KBM-7 (cell line): ENCODE measurements at places on chromosomes 1 and 21.

DNA sequence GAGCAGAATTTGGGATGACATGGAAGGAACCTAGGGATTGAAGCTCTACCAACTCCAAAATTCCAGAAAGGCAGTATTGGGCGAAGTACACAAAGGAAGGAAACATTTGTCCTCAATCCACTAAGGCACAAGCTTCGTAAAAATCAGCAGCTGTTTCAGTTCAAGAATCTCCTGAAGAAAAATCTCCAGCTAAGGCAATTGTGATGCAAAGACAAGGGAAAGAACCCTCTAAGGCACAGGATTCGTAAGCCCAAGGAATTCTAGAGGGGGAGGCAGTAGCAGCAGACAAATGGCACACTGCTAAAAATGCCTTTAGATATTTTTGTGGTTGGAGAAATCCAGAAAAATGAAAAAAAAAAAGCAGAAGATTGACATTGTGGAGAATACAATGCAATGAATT lies 64.5 kb upstream of the PLPPR5 start:
- DNase-seq = no peak

DNA sequence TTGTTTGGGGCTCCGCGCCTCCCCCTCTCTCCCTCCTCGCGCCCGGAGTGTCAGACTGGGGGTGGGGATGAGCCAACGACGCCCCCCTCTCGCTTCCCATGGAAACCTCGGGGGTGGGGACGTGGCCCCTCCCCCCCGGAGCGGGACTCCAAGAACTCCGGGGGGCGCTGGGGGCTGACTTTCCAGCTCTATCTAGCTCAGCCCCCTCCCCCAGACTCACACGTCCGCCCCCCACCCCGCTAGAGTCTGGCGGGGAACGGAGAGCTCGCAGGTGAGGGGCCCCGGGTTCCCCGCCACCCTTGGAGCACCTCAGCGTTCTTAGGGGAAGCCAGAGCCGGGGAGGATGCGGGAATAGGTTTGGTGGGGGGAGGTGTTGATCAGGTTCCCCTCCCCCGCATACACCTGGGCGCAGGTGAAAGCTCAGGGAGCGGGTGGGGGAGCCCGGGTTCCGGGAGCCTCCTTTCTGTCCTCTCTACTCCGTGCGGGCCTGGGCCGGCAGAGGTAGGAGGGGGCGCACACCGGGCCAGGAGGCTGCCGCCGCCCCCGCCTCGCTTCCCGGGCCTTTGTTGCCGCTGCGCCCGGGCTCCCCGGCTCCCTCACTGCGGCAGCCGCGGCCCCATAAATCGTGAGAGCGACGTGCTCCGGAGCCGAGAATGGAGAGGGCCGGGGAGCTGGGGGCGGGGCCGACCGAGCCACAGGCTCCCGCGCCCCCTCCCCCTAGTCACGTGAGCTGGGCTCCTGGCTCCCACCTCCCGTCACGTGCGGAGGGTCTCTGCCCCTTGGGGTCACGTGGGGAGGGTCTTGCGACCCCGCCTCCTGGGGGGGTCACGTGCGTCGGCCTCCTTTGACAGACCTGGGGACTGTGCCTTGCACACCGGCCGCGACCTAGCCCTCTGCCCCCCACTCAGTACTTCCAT lies 1.9 kb downstream of the EFNA3 start:
- peak; percentile 56 for DNase-seq

- DNase-seq = peak; percentile 11
Observed at GRCh38 chr1:169925505-169926482, 32.1 kb upstream of the SCYL3 start.

- DNase-seq = no peak
Observed at GRCh38 chr1:160605205-160605604, 25.9 kb upstream of the CD84 start.

- peak; percentile 42 for DNase-seq
Observed at GRCh38 chr21:32412162-32413014, at the start of gene EVA1C. TSS of gene EVA1C (plus strand) at chr21:32412706. CDS start at chr21:32412854, 148 bp downstream.

GRCh38 chr21:20644552-20644951 lies 353.7 kb upstream of the NCAM2 start:
- DNase-seq = no peak

DNA sequence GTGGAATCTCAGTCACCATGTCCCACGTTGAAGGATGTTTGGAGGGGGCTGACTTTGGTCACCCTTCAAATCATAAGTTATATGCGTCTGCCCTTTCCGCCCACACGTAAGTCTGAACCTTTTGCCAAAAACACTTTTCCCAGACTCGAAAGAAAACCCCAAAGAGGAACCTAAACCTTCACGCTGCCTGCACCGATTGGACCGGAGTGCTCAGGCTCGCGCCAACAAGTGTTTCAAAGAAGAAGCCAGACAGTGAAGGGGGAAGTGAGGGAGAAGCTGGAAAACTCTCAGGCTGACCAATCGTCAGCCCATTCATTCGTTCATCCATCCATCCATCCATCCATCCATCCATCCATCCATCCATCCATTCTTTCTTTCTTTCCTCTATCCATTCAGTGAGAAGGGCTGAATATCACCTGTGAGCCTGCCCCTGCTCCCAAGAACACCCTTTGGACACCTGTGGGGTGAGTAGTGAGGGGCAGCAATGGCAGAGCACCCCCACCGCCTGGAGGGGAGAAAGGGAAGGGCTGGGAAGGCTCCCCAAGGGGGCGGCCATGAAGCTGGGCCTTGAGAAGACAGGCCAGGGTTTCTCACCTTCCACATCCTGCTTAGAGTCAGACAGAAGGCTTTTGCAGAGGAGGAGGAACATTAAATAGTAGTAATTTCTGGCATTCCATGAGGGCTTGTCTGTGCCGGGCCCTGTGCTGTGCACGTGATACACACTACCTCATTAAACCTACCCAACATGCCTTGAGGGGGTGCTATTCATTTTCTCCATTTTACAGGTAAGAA lies 27.1 kb upstream of the RUNX3 start:
- DNase-seq = peak; percentile 66

- DNase-seq = peak; percentile 59
Observed at GRCh38 chr1:105793536-105794146, 1262.8 kb upstream of the PRMT6 start.

- peak; percentile 25 for DNase-seq
Observed at GRCh38 chr1:55702064-55702463, 486.9 kb upstream of the USP24 start.

DNA sequence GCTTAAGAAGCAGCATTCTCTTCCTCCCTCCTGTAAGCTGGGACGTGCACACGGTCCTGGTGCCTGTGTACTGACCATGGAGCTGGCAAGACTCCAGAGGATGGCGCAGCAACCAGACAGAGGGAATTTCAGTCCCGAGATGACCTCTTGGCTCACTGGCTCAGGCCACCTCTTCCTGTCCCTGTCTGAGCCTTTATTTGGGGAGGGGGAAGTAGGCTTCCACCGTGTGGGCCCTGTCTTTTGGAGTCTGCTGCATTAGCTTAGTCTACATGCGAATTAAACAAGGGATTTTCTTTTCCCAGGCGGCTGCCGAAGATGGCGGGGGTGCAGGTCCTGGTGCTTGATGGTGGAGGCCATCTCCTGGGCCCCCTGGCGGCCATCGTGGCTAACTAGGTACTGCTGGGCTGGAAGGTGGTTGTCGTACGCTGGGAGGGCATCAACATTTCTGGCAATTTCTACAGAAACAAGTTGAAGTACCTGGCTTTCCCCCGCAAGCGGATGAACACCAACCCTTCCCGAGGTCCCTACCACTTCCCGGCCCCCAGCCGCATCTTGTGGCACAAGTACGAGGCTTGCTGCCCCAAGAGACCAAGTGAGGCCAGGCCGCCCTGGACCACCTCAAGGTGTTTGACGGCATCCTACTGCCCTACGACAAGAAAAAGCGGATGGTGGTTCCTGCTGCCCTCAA lies 10.2 kb downstream of the IL24 start:
- DNase-seq = no peak

DNA sequence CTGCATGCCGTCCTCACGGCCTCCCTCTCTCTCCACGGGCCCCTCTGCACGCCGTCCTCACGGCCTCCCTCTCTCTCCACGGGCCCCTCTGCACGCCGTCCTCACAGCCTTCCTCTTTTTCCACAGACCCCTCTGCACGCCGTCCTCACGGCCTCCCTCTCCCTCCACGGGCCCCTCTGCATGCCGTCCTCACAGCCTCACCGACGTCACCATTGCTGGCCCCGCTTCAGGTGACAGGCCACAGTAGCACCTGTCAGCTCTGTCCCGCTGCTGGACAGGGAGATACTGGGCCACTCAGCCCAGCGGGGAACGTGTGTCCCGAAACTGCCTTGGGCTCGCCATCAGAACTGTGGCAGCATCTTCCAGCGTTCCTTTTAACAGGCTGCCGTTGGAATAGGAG lies 82.8 kb upstream of the COL6A1 start:
- DNase-seq = no peak

DNA sequence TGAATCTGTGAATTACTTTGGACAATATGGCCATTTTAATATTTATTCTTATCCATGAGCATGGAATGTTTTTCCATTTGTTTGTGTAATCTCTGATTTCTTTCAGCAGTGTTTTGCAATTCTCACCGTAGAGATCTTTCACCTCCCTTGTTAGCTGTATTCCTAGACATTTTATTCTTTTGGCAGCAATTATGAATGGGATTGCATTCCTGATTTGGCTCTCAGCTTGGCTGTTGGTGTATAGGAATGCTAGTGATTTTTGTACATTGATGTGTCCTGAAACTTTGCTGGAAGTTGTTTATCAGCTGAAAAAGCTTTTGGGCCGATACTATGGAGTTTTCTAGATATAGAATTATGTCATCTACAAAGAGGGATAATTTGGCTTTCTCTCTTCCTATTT lies 44.2 kb upstream of the NEGR1 start:
- DNase-seq = no peak

DNA sequence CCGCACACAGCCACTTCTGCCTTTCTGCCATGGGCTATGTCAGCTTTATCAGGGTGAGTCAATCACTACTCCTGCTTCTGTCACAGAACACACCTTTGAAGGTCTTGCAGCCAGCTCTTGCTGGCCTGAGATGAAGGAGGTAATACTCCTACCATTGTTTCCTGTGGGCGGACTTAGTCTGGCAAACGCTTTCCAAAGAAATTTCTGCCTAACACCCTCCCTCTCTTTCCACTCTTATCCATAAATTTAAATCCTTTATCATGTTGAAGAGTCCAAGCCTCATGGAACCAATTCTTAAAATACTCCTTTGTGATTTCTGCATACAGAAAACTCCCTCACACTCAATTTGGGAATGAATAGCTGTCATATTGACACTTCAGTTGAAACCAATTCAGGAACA lies 633.1 kb upstream of the CHRM3 start:
- DNase-seq = no peak

- no peak for DNase-seq
Observed at GRCh38 chr1:103144681-103145080, 36.4 kb upstream of the COL11A1 start.

GRCh38 chr1:44849575-44850132 lies 6.6 kb upstream of the PTCH2 start:
- DNase-seq = no peak

GRCh38 chr1:113479713-113480676 lies 89.7 kb downstream of the MAGI3 start:
- DNase-seq = peak; percentile 18

DNA sequence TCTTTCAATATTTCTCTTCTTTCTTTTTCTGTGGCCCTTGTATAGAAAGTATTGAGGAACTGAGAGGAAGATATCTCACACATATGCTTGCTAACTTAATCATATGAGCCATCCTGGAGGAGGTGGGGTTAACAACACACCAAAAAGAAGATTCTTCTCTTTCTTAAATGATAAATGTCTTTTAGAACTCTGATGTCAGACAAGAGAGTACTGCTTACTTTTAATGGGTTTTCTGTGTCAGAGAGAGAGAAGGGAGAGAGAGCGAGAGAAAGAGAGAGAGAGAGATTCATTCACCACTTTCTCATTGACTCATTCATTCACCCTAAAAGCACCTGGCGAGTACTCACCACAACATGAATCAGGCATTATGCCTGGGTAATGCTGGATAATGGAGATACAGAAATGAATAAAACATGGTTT lies 250.3 kb upstream of the SGIP1 start:
- DNase-seq = no peak

GRCh38 chr1:217149791-217150190 lies 426.6 kb upstream of the ESRRG start:
- no peak for DNase-seq

- DNase-seq = no peak
Observed at GRCh38 chr1:183806675-183807074, 1.8 kb downstream of the RGL1 start.

DNA sequence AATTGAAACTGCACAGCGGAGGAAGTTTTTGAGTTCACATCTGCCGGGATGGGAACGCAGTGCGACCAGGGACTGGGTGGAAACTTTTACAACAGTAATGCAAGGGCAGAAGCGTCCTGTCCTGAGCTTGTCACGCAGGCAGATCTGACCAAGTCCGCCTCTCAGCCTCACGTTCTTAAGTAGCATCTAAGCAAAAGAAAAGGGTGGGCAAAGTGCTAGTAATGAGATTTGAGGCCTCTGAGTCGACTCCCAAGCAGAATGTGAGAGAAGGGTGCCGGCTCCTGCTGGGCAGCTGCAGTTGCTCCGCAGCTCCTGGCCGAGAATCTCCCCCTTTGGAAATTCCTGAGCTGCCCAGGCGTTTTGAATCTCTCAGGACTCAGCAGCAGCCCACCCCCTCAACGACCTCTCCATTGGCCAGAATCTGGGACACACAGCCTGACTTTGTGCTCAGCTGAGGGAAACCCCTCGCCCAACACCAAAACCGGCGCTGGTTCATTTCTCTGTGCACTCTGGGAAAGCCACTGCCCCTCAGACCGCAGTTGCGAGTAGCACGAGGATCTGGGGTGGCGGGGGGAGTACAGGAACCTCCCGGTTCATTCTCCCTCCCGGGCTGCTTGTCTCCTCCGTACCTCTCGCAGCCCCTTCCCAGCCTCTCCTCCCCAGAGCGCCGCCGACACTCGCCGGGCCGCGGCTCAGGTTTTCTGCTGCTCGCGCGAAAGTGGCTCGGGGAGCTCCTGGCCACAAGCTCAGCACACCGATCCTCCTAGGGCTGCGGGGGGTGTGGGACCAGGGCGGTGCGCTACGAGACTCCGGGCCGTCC lies 913 bp upstream of the S1PR1 start:
- DNase-seq = peak; percentile 39

DNA sequence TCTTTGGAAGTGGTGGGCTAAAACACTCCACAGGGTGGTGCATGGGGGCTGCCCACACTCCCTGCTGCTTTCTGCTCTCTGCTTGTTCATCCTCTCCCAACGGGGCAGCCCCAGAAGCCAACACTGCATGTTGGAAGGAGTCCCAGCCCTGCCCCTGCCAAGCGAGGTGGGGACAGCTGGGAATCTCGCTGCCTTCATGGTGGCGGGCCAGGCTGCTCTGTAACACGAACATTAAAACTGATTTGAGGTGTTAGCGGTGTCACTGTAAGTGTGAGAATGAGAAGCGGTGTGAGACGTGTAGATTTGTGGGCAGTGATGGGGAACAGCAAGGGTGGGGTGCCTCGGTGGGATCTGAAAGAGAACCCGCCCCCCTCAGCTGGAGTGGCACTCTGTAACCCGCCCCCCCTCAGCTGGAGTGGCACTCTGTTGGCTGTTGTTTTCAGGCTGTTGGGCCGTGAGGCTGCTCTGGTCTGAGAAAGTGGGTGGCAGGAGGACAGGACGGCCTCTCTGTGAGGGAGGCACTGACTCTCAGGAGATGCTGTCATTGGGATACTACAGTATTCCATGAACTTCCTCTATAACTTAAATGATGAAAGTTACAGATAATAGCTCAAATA lies 80.9 kb downstream of the PCBP3 start:
- DNase-seq = no peak

GRCh38 chr1:9825093-9826074 lies 1.6 kb upstream of the CLSTN1 start:
- DNase-seq = peak; percentile 62

- DNase-seq = no peak
Observed at GRCh38 chr1:8382051-8382505, 64.2 kb downstream of the SLC45A1 start.
